ENCODE measurements at places on chromosomes 6 and 20. TPM values are rescaled to one million over a fixed set of nuclear protein-coding genes. Genes with fewer than 3 reads are reported as not detected.

SNPH gene
- 3.0 TPM for total RNA-seq

RSPH9 gene
- total RNA-seq: 0.88 TPM

ME1 gene
- 9.0 TPM for total RNA-seq

C6orf89 gene
- 39.1 TPM for total RNA-seq

GRCh38 chr6:80364149-80364548 is 257.7 kb downstream of the BCKDHB start:
- no peaks in the 10 kb centered on the region for H3K27me3 ChIP-seq
- H3K4me1 ChIP-seq: peaks cover 13% of the 10 kb centered on the region
- H3K36me3 ChIP-seq: peaks cover 15% of the 10 kb centered on the region
- H3K27ac ChIP-seq: no peak overlapping the region
- no peak overlapping the region for H3K4me3 ChIP-seq
- DNase-seq: no peak

- H3K36me3 ChIP-seq: peaks cover 15% of the 10 kb centered on the region
- H3K27ac ChIP-seq: peak overlapping the region; percentile 3
Observed at GRCh38 chr6:13795041-13795750, 19.2 kb downstream of the MCUR1 start.

DNA sequence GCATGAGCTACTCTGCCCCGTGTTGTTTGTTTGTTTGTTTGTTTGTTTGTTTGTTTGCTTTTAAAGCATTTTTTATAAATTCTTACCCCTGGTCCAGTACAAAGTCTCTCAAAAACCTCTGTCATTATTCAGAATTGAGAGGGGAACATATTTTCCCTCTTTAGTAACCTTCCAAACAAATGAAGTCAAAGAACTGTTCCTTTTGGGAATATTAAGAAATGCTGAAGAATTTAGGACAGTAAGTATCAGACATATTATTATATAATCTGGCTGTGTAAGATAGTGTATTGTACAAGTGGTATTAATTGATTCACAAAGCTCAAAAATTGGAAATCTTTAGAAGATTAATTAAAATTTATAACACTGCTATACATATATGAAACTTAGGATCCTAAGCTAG is 54.7 kb downstream of the BMP5 start:
- H3K27me3 ChIP-seq: peaks cover 20% of the 10 kb centered on the region
- no peak for DNase-seq
- peaks cover 24% of the 10 kb centered on the region for H3K4me1 ChIP-seq
- peaks cover 3% of the 10 kb centered on the region for H3K36me3 ChIP-seq
- no peak overlapping the region for H3K27ac ChIP-seq

DNA sequence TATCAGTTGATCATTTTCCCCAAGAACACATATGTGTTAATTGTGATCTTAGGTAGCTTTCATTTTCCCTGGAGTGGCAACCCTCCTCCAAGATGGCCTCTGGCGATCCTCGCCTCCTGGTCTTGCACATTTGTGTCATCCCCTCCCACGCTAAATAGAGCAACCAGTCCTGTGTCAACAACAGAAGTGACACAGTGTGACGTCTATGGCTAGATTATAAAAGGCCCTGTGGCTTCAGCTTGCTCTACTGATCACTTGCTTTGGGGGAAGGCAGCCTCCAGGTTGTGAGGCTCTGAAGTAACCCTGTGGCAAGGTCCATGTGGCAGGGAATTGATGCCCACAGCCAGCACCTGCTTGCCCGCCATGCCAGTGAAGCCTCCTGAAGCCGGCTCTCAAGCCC is 30.6 kb upstream of the PPP1R14C start:
- H3K27me3 ChIP-seq: peaks cover 36% of the 10 kb centered on the region
- no peak overlapping the region for H3K4me3 ChIP-seq
- H3K4me1 ChIP-seq: no peaks in the 10 kb centered on the region
- no peak overlapping the region for H3K27ac ChIP-seq

GRCh38 chr6:143233554-143234285 is 173.0 kb downstream of the AIG1 start:
- H3K27ac ChIP-seq: no peak overlapping the region
- no peak for DNase-seq
- no peaks in the 10 kb centered on the region for H3K27me3 ChIP-seq

DNA sequence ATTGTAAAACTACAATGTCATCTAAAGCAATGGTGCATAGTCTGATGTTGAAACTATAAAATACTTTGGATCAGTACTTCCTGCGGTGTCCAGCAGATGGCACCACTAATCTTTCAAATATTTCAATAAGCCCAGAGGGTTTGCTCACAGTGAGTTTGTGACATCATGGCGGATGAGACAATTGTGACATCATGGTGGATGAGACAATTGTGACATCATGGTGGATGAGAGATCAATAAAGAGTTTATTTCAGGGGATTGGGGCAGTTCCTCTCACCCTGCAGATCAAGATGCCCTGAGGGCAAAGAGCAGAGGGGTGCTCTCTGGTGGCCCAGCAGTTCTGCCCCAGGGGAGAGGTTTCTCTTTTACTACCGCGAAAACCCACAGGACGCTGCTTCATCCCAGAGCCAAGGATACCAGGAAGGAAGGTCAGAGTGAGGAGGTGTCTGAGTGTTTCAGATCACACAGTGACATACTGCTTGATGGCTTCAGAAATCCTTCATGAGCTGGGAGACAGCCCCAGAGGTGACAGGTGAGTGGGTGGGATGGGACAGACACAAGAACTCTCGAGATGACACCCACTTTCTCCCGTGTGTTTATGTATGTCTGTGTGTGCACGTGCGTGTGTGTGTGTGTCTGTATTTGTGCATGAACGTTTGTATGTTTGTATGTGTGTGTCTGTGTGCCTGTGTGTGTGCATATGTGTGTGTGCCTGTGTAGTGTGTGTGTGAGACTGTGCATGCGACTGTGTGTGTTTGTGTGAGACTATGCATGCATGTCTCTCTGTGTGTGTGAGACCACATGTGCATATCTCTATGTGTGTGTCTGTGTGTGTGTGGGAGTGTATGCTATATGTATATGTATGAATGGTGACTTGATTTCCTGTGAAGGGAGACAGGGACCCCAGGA is 7.3 kb upstream of the ULBP2 start:
- peaks cover 94% of the 10 kb centered on the region for H3K27me3 ChIP-seq
- H3K36me3 ChIP-seq: no peaks in the 10 kb centered on the region
- H3K4me3 ChIP-seq: no peak overlapping the region
- no peak overlapping the region for H3K27ac ChIP-seq
- DNase-seq: peak; percentile 75
- H3K4me1 ChIP-seq: peaks cover 9% of the 10 kb centered on the region

DNA sequence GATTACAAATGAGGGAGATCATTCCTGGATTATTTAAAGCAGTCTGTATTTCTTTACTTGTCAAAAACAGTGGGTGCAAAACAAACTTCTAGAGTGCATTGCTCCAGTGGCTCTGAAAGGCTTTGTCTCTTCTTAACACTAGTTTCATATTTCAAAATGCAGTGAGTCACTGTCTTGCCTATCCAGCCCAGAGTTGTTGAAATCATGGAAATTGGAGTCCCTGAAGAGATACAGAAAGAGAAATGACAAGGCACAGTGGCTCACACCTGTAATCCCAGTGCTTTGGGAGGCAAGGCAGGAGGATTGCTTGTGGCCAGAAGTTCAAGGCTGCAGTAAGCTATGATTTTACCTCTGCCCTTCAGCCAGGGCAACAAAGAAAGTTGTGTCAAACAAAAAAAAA is 11.3 kb downstream of the SLC2A12 start:
- peaks cover 14% of the 10 kb centered on the region for H3K36me3 ChIP-seq
- H3K4me3 ChIP-seq: no peak overlapping the region
- H3K4me1 ChIP-seq: peaks cover 7% of the 10 kb centered on the region

DNA sequence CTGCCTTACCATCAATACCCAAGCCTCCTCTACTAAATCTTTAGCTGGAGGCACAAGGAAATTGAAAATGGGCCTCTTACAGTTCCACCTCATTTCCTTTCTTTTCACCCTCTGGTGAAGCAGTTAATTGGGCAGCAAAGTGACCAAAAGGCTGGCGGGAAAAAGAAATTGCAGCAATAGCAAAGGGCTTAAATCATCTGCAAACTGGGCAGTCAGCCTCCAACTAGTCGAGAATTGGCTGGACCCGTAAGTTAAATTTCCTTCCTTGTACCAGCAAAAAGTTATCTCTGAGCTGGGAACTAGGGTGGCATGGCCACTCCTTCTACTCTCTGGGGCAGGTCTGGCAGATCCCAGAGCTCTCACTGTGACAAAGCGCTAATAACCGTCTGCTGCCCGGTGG is 33.5 kb downstream of the GHRH start:
- no peaks in the 10 kb centered on the region for H3K4me1 ChIP-seq
- peaks cover 57% of the 10 kb centered on the region for H3K36me3 ChIP-seq
- no peaks in the 10 kb centered on the region for H3K27me3 ChIP-seq
- H3K27ac ChIP-seq: no peak overlapping the region

DNA sequence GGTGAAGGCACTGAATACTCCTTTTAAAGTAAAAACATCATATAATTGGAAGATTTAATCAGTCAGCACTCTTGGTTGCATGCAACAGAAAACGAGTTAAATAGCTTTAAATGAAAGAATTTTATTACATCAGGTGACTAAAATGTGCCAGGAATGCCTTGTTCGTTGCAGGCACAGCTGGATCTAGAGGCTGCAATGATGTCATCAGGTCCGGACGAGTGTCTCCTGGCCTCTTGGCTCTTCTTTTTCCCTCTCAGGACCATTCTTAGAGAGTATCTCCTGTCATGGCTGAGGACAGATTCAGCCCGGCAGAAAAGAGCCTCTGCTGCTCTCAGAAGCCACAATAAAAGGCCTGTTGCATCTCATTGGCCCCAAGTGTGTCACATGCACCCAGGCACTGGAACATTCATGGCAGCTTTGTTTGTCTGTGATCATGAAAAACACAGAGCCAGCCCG is 510.7 kb upstream of the SULF2 start:
- H3K4me1 ChIP-seq: peaks cover 49% of the 10 kb centered on the region
- no peaks in the 10 kb centered on the region for H3K27me3 ChIP-seq
- H3K27ac ChIP-seq: peak overlapping the region; percentile 96
- H3K36me3 ChIP-seq: no peaks in the 10 kb centered on the region

- no peak overlapping the region for H3K4me3 ChIP-seq
- DNase-seq: no peak
- peaks cover 34% of the 10 kb centered on the region for H3K36me3 ChIP-seq
- peak overlapping the region; percentile 71 for H3K27ac ChIP-seq
- H3K27me3 ChIP-seq: no peaks in the 10 kb centered on the region
- H3K4me1 ChIP-seq: peaks cover 12% of the 10 kb centered on the region
Observed at GRCh38 chr6:143759666-143760065, 81.9 kb downstream of the PHACTR2 start.
